ENCODE measurements at places on chromosomes 2 and 18.

DNA sequence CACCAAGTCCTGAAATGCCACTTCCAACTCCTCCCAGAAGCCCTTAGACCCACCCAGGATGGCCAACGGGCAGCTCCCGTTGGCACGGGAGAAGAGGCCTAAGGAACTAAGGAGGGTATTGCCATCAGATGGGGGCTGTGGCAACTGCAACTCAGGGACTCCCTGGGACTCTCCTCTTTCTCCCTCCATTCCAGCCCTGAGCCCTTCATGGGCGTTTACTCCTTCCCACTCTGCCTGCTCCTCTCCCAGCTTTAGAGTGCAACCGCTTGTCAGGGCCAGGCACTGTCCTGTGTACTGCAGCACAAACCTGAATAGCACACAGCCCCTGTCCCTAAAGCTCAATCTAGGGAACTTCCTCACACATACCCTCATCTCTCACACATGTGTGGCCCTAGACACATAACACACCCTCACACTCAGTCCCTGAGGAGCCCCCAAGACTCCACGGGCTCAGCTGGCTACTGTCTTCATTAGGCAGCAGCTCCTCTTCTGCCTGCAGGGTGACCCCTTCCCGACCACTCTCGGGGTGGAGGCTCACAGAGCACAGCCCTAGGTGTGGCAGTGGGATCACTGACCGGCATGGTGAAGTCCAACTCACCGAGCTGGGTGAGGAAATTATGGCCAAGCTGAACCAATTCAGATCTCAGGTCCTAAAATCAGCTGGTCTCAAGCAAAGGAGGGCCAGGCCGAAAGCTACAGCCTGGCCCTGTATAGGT, 316.3 kb downstream of the CELF4 start:
- DNase-seq = no peak

DNA sequence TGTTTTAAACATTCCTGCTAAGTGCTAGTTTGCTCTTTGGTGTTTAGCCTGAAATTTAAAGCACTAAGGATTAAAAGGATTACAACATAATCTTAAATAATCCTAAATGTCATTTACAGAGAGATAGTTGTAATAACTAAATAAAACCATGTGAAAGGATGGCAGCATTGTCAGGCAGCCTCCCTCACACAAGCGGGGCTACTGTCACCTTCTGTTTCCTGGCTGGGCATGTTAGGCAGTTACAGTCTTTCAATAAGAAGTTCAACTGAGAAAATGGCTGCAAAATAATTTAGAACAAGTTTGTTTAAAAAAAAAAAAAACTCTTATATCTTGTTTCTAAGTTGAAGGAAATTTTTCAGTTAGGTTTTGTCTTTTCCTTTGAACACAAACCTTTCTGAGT, 124.9 kb downstream of the ARHGAP15 start:
- no peak for DNase-seq

DNA sequence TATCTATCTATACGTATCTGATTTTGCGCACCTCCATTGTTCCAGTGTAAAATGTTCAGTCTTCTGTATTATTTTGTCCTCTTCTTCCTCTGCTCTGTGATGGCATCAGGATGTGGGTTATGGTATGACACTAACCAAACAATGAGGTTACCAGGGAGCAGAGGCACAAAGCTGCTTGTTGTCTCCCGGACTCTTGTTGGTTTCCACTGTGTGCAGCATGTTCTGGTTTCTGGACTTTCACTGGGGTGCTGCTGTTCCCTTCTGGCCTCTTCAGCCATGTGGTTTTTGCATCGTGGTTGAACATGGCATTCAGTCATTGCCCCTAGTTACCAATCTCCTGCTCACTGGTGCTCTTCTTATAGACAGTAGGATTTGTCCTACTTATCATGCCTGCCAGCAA, 665.9 kb downstream of the CBLN2 start:
- no peak for DNase-seq

DNA sequence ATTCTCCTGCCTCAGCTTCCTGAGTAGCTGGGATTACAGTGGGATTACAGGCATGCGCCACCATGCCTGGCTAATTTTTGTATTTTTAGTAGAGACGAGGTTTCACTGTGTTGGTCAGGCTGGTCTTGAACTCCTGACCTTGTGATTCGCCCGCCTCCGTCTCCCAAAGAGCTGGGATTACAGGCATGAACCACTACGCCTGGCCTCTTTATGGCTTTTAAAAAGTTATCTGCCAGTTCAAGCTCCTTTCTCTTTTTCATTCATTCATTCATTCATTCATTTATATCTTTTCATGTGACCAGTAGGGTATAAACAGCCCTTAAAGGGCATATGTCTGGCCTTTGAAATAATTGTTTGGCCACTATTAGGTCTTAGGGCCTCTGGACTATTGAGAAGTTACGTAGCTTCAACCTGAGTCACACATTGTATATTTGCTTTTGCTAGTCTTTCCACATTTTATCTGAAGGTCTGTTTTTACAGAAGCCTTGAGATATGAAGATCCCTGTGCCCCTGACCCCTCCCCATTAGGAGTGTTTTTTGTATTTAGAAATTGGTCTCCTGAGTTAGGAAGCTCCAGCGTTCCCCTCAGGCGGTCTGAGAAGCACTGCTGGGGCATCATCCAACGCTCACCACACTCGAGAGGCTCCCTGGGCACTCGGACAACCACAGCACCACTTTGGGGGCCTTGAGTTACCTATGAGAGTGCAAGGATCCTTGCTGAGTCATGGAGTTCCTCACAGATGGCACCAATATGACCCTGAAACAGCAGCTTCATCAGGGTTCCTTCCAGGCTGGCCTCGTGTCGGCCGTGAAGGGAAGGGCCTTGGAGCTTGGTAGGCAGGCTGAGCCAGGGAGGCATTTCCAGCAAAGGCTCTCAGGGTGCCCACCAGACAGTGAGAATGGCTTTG, 21.8 kb downstream of the FZD5 start:
- no peak for DNase-seq

DNA sequence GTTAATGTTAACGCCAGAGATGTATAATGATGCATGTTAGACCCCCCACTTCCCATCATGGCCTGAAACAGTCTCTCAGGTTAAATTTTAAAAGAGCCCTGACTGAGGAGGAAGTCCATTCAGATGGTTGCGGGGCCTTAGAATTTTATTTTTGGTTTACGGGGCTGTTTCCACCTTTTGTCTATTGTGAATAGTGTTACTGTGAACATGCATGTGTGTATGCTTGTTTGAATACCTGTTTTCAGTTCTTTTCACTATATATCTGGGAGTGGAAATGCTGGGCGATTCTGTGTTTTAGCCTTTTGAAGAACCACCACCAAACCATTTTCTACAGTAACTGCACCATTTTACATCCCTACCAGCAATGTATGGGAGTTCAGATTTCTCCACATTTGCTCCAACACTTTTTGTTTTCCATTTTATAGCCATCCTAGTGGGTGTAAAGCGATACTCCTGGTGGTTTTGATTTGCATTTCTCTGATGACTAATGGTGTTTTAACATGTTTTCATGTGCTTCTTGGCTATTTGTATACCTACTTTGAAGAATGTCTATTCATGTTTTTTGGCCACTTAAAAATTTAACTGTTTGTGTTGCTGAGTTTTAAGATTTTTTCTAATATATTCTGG, 133.0 kb downstream of the MYO3B start:
- DNase-seq = peak; percentile 31

DNA sequence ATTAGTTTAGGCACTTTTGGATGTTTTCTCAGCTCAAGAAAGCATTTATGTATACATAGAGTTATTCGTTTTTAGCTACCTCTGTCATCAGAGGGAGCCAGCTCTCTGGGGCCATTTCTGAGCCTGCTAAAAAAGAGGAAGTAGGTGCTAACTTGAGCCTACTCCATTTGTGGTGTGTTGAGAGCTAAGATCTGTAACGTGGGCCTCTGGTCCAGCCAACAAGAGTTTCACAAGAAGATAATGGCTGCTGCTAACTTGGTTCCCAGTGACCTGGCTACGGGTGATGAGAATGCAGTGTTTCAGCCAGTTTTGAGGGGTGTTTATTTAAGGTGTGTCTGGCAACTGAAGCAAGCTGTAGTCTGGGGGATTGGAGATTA, 182.5 kb downstream of the PRKCE start:
- DNase-seq = no peak

GRCh38 chr18:6759579-6759978, 30.1 kb downstream of the ARHGAP28 start:
- DNase-seq = no peak

DNA sequence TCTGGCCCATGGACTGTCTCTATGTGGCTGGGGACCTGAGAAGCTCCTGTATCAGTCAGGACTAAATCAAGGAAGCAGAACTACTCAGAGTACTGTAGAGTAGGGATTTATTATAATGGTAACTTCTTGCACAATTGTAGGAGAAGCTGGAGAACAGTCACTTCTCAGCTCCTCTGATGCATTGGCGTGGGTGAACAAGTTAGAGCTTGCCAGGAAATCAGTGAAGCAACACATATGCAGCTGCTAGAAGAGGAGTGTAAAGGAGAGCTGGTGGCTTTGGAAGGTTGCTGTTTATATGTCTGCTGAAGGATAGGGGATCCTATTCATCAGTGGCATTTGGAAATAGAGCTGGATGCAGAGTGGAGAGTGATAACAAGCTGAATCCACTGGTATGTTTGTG, 215.5 kb upstream of the CWC22 start:
- peak; percentile 88 for DNase-seq

DNA sequence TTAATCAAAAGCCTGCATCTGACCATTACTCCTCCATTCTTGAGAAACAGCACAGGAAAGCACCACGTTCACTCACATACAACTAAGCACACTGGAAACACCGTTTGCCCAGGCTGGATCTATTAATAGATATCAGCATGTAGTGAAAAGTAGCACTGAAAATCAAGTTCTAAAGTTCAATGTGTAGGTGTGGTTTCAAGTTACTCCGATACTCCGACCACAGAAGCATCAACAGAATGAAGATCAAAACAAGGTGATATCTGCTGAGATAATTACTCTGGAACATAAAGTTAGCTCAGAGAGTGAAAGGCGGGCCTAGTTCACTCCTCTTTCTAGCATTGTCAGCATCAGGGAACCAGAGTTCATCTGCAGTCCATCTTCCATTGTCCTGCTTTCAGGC, 1367.4 kb upstream of the ACVR2A start:
- DNase-seq = no peak

GRCh38 chr2:147665105-147665504, 179.7 kb upstream of the ACVR2A start:
- DNase-seq = peak; percentile 7

DNA sequence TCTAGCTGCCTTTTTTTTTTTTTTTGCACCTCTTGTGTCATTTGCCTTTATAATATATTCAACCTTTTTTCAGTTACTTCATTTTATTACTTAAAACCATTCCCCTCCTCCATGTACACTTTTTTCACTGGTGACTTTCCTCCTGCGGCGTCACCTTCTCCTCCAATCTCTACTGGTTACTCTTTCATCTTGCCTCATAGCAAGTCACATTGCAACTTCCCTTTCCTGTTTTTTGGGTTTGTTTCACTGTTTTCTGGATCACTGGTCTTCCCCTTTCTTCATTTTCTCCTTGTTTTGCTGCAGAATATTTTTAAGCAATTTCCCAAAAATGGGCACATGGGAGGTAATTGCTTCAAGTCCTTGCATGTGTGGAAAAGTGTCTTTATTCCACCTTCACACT, 37.7 kb upstream of the GPR155 start:
- no peak for DNase-seq

- no peak for DNase-seq
Measured at GRCh38 chr2:118535171-118535817, 312.2 kb downstream of the EN1 start.

All from LHCN-M2 (cell line).